ENCODE measurements at places on chromosomes 4 and X.
A peak's percentile ranks its signal among the peaks of the same experiment; 100 is the strongest.

DNA sequence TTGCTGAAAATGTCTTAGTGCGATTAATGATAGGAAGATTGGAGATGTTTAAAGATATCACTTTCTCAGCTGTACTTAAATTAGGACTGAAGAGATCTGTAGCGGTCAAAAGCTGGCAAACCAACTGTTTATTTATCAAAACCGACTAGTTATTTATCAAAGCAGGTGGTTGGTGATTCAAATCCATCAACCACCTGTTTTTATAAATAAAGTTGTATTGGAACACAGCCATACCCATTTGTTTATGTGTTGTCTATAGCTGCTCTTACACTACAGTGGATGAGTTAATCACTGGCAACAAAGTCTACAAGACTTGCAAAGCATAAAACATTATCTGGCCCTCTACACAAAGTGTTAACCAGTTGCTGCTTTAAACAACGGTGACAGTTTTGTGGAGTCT, 76.8 kb downstream of the IL15 start:
- no peak for DNase-seq

DNA sequence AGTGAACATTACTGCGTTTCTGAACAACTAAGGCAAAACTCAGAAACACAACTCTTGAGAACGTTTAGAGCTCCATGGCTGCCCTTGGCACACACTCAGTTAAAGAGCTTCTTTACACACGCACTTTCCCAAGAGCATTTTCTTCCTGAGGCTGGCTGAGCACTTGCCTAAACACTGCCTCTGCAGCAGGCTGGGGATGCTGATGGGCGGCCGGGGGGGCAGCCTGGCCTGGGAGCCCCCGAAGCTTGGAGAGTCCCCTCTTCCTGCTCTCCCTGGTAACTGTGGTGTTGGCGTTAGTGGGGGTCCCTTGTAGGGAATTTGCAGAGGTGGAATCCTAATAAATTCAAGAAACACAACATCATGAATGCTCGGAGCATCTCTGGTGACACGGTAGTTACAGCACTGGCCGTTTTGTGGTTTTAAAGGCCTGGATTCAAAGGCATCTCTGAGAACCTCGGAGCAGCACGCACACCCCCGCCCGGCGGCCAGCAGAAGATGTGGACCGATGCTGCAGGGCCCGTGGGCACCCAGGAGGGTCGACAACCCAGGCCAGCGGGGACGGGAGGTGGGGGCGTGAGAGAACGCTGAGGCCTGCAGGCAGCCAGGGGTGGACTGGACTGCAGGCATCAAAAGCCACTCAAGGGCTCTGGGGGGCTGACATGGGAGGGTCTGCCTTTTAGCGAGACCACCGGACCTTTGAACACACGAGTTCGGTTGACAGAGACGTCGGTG, 45.4 kb downstream of the FGFRL1 start:
- DNase-seq, result no peak

- DNase-seq, result no peak
Observed at GRCh38 chr4:82287720-82288119, 86.1 kb downstream of the HNRNPD start.

GRCh38 chrX:41449615-41450014, 2.5 kb downstream of the NYX start:
- no peak for DNase-seq

GRCh38 chrX:46298821-46299220, 246.4 kb downstream of the ZNF674 start:
- no peak for DNase-seq

DNA sequence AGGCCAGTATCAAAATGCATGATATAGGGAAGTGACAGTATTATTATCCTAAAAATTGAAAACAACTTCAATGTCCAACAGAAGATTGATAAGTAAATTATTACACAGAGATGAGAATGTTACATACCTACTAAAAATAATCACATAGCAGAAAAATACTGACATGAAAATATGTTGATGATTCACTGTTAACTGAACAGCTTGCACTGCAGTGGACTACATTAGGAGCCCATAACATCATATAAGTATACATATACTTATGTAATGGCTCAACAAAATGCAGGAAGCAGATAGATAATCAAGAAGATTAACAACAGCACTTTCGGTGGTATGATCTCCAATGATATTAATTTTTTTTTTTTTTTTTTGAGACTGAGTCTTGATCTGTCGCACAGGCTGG, 7.1 kb downstream of the CLOCK start:
- no peak for DNase-seq

DNA sequence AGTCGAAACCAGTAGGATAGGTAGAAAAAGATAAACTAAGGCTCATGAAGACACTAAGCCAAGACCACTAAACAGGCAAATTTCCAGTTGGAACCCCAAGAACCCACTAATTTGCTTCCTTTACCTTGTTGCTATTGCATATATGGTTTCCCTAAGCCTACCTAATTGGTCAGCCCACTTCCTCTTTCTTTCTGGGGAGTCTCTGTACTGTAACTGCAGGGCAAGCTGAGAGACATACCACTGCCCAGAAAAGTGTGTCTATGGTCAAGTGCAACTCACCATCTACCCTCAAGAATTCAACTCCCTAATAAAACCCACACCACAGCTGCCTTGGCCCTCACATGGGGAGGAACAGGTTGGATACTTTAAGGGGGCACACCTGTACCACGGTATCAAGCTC, 28.6 kb downstream of the IDS start:
- DNase-seq, result no peak

DNA sequence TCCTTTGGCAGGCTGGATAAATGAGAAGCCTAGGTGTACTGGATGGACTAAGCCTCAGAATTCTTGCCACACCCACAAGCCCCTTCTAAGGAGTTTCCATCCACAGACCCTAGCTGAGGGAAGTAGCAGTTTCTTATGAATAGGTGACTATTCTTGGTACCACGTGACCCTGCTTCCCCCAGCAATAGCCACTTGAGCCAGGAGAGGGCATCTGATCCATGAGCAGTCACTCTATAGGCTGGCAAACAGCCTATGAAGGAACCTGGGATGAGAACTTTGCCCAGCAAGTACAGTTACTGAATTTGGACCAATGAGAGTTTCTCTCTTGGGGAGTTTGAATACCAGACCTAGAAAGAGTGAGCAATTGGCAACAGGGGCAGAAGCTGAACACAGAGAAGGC, 84.0 kb downstream of the RTL9 start:
- DNase-seq, result no peak

DNA sequence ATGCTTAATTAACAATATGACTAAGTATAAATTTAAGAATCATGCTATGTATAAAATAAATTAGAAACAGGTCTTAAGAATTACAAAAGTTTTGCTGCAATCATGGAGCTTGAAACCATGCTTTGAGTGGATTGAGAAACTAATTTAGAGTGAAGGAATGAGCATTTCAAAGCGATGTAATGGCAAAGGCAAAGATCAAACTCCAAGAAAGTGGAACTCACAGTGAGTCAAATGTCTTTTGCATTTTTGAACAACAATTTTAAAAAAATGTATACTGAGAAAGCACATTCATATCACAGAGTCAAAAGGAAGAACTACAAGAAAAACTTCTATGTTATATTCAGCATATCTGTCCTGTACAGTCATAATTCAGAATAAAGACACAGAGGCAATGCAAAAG, 6.6 kb downstream of the GPRIN3 start:
- no peak for DNase-seq

- no peak for DNase-seq
Observed at GRCh38 chr4:91758487-91758886, 545.3 kb upstream of the GRID2 start.

DNA sequence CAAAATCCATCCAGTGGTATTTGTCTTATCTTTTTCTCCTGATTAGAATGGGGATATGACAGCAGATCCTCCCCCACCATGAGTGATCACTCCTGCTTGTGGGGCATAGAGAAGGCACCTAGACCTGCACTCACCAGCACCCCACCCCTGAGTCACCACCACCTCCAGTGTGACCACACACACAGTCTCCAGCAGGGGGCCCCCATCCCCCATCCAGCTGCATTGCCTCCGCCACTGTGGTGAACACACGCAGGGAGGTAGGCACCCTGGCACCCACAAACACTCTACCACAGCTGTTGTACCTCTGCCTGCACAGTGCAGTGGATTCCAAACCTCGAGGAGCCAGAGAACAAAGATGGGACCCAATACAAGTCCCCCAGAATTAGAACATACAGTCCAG, 9.0 kb upstream of the MAGEA8 start:
- DNase-seq, result peak; percentile 12

- DNase-seq, result no peak
Observed at GRCh38 chrX:78618987-78619386, 40.1 kb downstream of the RTL3 start.

DNA sequence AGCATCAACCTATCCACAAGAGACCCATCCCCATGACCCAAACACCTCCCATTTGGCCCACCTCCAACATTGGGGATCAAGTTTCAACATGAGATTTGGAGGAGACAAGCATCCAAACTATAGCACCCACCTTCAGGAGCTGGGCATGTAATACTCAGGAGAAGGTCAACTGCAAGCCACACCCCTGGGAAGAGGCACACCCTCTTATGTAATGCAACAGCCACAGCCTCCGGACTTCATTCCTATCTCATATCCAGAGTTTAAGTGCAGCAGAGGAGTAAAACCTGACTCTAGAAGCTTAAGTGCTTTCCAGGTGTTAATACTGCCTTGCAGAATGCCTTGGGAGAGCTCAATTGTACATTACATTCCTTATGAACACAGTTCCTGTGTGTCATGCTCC, 197.4 kb downstream of the PTTG2 start:
- no peak for DNase-seq

- no peak for DNase-seq
Observed at GRCh38 chr4:7852568-7853185, 87.0 kb downstream of the AFAP1 start.

- DNase-seq, result no peak
Observed at GRCh38 chrX:99394456-99394855, 1015.6 kb downstream of the PCDH19 start.

GRCh38 chrX:150080497-150080896, 142.2 kb upstream of the EOLA2 start:
- no peak for DNase-seq

DNA sequence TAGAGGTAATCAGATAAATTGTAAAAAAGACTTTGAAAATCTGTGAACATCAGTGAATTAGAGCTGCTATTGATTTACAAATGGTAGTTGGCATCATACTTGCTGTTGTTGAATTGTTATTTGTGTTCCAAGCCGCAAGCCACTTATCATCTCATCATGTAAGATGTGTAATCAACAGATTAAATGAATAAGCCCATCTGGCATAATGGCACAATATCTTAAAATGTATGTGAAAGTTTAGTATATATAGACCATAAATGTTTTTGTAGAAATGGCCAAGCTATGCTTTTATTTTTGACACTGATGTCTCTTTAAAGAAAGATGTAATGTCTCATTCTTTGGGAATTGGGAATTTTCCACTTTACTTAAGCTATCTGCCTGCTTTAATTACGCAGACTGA, 682.6 kb upstream of the GNPDA2 start:
- no peak for DNase-seq

- DNase-seq, result no peak
Observed at GRCh38 chrX:28303486-28303885, 283.8 kb upstream of the IL1RAPL1 start.

DNA sequence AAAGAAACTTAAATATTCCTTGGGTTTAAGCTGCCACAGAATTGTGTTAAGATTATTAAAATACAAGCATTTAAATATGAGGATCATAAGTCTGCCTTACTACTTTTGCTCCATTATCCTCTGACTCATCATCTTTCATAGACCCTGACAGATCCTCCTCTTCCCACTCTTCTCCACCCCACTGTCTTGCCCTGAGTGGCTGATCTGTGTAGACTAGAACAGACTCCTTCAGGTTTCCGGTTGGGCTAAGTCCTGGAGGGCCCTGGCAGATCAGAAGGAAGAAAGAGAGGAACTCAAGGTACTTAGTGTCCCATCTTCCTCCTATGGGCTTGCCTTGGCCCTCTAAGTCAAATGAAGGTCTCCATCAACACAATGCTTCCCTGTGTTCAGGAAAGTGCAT, 30.7 kb downstream of the PALLD start:
- no peak for DNase-seq

- no peak for DNase-seq
Observed at GRCh38 chr4:5383191-5383980, 325.0 kb downstream of the EVC2 start.
